HFFc6 (cell line): ENCODE measurements at places on chromosomes 12 and 14.
A peak's percentile ranks its signal among the peaks of the same experiment; 100 is the strongest.

DNA sequence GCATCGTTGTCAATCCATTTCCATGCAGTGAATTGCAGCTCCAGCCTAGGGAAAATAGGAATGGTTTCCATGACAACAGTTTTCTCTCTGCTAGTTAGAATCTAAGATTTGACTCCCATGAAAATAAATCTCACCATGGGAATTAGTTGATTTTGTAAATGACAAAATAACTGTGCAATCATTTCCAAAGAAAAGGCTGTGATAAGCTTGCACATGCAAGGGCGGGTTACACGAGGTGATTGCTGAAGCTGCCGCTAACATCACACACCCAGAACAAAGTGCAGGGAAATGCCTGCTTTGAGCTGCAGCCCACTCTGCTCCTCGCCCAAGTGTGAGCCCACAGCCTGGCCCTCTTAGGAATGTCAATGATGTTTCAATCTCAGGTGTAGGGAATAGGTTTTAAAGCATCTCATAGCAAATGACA is 53.8 kb downstream of the TRIM9 start:
- H3K4me3 ChIP-seq, result no peak overlapping the region
- H3K4me1 ChIP-seq, result peaks cover 2% of the 10 kb centered on the region; the same call in 1 of the 2 replicates
- no peaks in the 10 kb centered on the region for H3K36me3 ChIP-seq
- no peak for DNase-seq
- H3K27me3 ChIP-seq, result peaks cover 45% of the 10 kb centered on the region

DNA sequence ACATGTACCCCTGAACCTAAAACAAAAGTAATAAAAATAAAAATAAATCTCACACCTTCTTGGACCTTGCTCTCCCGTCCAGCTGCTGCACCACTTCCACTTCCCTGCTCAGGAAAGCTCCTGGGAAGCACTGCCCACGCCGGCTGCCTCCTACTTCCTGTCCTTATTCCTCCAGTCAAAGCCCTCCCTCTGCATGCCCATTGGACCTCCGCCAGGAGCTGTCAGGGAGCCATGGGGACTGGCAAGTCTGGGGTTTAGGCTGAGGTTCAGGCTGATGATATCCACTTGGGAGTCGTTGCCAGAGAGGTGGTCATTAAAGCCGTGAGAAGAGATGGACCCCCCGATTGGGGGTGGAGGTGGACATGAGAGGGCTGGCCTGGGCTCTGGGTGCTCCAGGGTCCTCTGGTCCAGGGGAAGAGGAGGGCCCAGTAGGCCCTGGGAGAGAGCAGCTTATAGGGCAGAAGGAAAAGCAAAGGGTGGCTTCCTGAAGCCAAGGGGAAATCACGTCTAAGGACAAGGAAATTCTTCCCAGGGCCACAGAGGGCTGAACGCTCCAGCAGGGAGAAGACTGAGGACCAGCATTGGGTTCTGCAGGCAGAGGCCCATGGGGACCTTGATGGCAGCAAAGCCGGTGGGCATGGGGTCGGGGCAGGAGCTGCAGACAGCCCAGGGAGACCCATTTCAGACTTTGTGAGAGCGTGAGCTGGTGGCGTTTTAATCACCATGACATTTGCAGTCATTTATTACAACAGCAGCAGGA is 78.7 kb downstream of the FZD10 start:
- H3K27me3 ChIP-seq, result no peaks in the 10 kb centered on the region
- no peak overlapping the region for H3K4me3 ChIP-seq
- no peaks in the 10 kb centered on the region for H3K4me1 ChIP-seq
- H3K36me3 ChIP-seq, result no peaks in the 10 kb centered on the region
- no peak overlapping the region for H3K27ac ChIP-seq

- H3K4me3 ChIP-seq, result peak overlapping the region; percentile 56
- H3K4me1 ChIP-seq, result peaks cover 100% of the 10 kb centered on the region
- H3K27me3 ChIP-seq, result no peaks in the 10 kb centered on the region; the same call in 1 of the 2 replicates
- peaks cover 80% of the 10 kb centered on the region for H3K36me3 ChIP-seq
- H3K27ac ChIP-seq, result peak overlapping the region; percentile 86
Observed at GRCh38 chr12:12818701-12819100, 5.6 kb downstream of the DDX47 start.

DNA sequence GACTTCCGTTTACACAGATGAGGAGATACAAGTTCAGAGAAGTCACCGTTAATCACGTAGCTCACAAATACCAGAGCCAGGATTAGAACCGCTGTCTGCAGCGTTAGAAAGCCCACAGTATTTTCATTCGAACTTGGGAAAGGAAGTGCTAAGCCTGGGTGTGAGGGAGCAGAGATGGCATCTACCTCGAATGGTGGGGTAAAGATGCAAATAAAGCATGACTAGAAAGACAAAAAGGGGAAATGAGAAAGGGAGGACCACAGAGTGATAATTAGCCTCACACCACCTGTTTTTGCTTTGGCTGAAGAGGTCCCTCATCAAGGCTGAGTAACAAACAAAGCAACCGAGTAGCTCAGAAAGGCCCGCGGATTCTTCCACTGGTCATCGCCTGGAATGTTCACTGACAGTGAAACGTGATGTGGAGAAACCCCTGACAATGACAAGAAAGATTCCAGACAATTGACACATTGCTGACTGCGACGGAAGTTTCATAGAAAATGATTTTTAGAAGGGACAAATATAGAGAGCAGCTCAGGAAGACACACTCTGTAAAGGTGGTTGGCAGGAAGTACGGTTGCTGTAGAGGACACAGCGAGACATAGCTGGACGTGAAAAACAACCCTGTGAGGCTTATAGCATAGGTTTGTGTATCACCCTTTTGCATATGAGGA is 31.5 kb upstream of the BHLHE41 start:
- H3K4me1 ChIP-seq, result peaks cover 44% of the 10 kb centered on the region
- no peak overlapping the region for H3K4me3 ChIP-seq
- no peaks in the 10 kb centered on the region; the same call in none of the 2 replicates for H3K27me3 ChIP-seq
- no peak overlapping the region for H3K27ac ChIP-seq

GRCh38 chr12:65497660-65498059 is 219.2 kb downstream of the MSRB3 start:
- no peaks in the 10 kb centered on the region; the same call in 1 of the 2 replicates for H3K27me3 ChIP-seq
- DNase-seq, result no peak
- no peak overlapping the region for H3K27ac ChIP-seq
- H3K4me3 ChIP-seq, result no peak overlapping the region

DNA sequence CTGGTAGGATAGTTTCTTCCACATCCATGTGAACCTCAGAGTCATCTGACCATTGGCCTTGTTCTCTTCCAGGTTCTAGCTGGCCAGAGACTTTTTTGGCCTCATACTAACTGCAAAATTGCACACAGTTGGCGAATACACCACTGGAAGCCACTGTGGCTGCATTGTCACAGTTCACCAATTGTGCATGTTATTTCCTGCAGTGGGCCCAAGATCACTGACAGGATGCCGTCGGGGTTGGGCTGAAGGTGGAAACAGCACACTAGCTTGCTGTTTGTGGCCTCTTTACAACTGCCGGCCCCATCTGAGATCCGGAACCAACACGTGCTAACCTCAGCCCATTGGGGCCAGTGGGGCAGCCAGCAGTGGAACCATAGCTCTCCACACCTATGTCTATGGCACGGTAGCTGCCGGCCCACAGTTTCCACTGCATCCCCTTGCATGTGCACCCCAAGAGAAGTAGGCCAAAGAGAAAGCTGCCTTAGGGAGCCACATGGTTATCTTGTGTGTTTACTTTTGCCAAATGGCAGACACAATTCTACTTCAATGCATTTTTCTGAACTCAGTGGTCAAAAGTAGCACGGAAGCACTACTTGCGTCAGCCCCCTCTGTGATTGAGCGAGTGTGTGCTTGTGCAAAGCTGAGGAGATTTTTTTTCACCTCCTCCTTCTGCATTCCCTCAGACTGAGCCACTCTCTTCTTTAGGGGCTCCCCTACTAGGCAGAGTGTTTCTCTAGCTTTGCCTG is 464.0 kb downstream of the RAD51B start:
- no peaks in the 10 kb centered on the region for H3K36me3 ChIP-seq
- DNase-seq, result no peak
- peaks cover 26% of the 10 kb centered on the region for H3K4me1 ChIP-seq
- no peaks in the 10 kb centered on the region; the same call in 1 of the 2 replicates for H3K27me3 ChIP-seq

GRCh38 chr12:91272461-91273063 is 89.9 kb upstream of the DCN start:
- no peak overlapping the region for H3K27ac ChIP-seq
- no peaks in the 10 kb centered on the region for H3K4me1 ChIP-seq
- no peak overlapping the region for H3K4me3 ChIP-seq
- no peaks in the 10 kb centered on the region for H3K36me3 ChIP-seq
- no peak for DNase-seq

GRCh38 chr14:101889898-101890297 is 74.5 kb upstream of the DYNC1H1 start:
- H3K4me1 ChIP-seq, result no peaks in the 10 kb centered on the region
- peak overlapping the region; percentile 30; the same call in 1 of the 2 replicates for H3K27ac ChIP-seq
- no peaks in the 10 kb centered on the region; the same call in 1 of the 2 replicates for H3K27me3 ChIP-seq
- no peak overlapping the region for H3K4me3 ChIP-seq
